ENCODE measurements at places on chromosomes 2 and 18.

DNA sequence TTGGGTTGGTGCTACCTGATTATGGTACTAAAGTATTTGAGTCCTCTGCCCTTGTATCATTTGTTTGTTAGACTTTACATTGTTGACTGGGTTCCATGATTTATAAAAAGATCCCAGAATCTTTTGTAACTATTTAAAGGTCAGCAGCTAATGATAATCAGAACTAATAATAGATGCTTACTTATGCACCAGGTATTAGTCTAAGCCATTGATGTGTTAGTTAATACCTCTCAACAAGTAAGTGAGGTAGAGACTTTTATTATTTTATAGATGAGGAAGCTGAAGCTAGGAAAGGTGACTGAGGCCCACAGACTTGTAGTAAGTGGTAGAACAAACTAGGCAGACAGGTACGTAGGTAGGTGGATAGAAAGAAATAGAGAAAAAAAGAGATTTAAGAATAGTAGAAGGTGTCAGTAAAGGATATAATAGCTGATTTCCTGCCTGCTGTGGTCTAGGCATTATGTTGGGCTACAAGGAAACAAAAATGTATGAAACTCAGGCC, 68.1 kb downstream of the CRIM1 start:
- no peak for DNase-seq

DNA sequence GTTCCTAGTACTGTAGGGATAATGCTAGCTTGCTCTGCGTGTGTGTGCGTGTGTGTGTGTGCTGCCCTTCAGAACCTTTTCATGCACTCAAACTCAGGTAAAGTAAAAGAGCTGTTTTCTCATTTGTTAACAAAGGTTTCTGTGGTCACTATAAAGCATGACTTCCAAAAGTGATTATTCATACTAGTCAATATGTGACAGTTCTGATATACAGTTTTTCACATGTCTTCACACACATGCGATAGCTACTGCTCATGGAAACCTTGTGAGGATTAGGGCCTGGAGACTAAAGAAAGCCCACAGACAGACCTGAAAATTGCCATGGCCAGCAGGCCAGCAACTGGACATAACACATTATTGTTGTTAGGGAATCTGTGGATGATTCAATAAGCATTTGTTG, 56.9 kb upstream of the NEMP2 start:
- DNase-seq, result no peak

GRCh38 chr18:46411867-46412690, 244.9 kb downstream of the LOXHD1 start:
- DNase-seq, result peak; percentile 21

DNA sequence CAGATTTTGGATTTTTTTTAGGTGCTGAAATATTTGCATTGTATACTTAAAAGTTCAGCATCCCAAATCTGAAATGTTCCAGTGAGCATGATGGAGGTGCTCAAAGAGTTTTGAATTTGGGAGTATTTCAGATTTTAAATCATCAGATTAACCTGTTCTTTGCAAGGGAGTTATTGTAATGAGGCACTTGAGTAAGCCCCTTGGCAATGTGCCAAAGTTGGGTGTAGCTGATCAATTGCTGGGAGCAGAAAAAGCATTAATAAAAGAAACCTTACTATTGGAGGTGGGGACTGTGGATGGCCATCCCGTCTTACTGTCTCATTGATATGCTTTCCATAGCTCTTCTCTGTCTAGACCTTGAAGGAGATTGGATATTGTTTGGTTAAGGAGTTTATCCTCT, 28.3 kb downstream of the MALT1 start:
- no peak for DNase-seq

DNA sequence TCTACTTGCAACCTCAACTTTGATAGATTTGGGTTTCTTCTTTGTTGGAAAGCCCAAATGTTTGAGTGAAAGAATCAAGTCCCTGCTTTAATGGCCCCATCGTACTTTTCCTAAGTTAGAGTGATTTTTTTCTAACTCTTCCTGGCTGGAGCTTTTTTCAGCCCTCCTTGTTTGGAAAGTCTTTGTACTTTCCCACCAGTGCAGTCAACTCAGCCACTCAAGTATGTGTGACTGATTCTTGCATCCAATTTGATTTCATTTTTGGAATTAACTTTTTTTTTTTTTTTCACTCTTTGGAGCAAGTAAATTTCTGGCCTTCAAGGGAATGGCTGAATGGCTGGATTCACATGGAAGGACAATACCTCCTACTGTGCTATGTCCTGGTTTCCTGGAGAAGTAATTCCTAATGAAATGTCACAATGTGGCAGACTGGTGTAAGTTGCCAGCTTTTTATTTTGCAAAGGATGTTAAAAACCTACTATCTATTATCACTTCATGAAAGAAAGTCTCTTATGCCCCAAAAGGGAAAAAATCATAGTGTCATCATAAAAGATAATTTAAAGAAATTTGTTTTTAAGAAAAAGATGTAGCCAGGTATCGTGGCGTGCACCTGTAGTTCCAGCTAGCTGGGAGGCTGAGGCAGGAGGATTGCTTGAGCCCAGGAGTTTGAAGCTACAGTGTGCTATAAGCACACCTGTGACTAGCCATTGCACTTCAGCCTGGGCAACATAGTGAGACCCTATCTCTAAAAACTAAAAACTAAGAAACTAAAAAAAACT, 76.0 kb upstream of the ZFP36L2 start:
- no peak for DNase-seq

GRCh38 chr2:35741556-35741955, 614.0 kb upstream of the CRIM1 start:
- DNase-seq, result no peak

- DNase-seq, result no peak
Observed at GRCh38 chr18:42883169-42883568, 232.3 kb downstream of the RIT2 start.

- no peak for DNase-seq
Observed at GRCh38 chr18:69002233-69002632, 204.4 kb downstream of the CCDC102B start.

GRCh38 chr18:10291568-10291981, 162.9 kb upstream of the APCDD1 start:
- no peak for DNase-seq

DNA sequence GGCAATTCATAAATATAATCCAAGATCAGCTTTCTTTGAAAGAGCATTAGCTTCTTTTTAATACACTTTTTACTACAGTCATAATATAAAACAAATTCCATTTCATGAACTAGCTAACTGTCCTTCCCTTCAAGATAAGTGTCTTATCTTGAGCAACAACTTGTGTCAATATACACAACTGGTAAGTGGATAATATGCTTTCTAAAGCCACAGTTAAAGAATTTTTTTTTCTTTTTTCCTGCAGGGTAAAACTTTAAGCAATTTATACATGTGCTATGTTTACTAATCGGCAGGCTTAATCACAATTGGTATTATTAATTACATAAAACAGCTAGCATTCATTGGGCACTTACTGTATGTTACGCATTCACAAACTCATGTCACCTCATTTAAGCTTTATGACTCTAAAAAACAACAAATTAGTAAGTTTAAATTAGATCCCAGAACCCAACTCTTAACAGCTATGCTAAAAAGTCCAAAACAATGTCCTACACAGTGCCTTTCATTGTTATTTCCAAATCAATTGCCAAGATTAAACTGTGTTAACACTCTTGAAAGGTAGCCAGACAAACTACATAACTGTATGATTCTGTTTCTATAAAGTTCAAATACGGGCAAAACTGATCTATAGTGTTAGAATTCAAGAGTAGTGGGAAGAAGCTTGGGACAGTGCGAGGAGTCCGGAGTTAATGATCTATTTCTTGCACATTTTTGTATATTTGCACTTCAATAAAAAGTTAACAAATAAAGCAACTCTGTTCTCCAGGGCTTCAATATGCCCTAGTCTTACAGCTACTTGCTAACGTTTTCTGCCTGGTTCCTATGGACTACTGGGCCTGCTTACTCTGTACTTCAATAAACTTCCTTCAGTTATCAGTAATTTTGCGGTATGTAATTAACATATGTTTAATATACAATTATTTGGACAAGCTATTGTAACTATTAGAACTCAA, 6.0 kb downstream of the TXNL1 start:
- no peak for DNase-seq

DNA sequence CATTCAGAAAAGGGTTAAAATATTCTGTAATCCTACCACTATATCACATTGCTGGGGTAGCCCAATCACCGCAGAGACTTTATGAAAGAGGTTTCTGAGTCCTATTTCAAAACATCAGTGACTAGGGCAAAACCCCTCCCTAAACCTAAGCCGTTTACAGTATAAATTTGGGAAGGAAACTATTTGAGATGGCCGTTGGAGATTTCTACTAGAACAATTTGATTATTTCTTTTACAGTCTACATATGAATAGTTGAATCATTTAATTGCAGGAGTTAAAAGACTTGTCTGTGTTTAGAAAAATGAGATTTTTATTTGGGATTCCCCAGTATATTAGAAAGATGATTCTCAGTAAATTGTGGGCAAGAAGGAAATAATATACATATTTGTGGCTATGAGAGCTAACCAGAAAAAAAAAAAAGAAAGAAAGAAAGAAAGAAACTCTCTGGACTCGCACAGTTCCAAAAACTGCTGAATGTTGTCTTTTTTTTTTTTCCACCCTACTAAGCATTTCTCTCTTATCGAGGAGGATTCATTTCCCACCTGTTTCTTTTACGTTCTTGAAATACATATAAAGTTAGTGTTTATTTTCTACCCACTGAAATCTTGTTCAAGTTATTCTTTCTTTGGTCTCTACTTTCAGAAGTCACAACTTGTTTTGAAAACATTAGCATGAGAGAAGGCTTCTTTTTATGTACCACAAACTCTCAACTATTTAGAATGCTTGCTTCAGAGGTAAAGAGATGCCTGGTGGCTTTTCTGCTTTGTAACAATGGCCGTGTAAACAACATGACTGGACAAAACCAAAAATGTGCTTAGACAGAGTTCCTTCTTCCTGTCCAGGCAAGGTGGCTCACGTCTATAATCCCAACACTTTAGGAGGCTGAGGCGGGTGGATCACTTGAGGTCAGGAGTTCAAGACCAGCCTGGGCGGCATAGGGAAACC, 65.9 kb downstream of the BCL2 start:
- no peak for DNase-seq

GRCh38 chr2:170812710-170813600, 3.7 kb upstream of the GAD1 start:
- peak; percentile 67 for DNase-seq

DNA sequence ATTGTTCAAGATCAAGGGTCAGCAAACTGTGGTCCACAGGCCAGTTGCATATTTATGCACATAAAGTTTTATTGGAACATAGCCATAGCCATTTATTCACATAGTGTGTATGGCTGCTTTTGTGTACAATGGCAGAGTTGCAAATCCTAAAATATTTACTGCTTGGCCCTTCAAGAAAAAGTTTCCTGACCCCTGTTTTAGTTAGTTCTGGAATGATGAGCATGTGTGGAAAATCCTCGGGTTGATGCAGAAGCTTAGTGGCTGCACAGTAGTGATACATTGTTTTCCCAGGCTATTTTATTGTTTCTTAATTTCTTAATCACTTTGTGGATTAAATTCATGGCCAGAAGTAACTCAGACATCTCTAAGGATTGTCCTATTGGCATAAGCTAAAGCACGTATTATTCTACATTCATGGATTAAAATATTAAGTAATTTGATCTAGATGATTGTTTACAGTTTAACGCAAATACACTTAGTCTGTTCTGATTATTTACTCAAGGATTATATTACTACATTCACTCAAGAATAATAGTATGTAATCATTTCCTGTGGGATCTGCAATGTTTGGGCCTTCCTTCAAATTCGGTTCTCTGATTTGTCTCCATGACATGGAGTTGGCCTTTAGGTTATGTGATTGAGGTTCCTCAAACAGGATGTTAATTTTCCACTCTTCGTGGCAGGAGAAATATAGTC, 165.5 kb downstream of the TMEM247 start:
- DNase-seq, result peak; percentile 42

- no peak for DNase-seq
Observed at GRCh38 chr2:229810786-229811185, 96.4 kb upstream of the DNER start.

DNA sequence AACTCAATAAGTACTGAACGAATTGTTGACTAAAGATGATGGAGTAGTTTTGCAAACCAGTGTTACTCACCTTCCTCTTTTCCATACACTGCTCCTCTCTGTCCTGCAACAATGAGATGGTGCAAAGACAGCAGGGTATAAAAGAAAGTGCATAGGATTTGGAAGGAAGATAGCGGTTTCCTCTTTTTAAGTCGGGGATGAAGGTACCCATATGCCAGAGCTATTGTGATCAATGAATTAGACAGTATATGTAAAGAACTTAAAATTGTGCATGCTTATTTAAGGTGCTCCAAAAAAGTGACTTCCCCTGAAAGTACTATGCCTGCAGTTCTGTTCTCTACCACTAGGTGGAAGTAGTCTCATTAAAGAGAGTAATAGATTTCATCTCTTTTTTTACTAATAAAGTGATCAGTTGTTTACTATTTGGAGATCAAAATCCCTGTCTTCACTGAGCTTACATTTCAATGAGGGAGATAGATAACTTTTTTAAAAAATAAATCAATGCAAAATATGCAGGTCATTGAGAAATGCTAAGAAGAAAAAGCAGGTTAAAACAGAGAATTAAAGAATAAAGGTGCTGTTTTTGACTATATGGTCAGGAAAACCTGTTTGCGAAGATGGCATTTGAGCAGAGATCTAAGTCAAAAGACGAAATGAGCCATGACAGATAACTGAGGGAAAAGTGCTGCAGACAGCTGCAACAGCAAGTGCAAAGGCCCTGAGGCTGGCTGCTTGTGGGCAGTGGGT, 339.7 kb upstream of the SLC14A2 start:
- DNase-seq, result no peak

GRCh38 chr18:63150942-63151421, 168.6 kb downstream of the BCL2 start:
- DNase-seq, result no peak

- no peak for DNase-seq
Observed at GRCh38 chr18:76412010-76412817, 82.8 kb downstream of the ZNF516 start.

DNA sequence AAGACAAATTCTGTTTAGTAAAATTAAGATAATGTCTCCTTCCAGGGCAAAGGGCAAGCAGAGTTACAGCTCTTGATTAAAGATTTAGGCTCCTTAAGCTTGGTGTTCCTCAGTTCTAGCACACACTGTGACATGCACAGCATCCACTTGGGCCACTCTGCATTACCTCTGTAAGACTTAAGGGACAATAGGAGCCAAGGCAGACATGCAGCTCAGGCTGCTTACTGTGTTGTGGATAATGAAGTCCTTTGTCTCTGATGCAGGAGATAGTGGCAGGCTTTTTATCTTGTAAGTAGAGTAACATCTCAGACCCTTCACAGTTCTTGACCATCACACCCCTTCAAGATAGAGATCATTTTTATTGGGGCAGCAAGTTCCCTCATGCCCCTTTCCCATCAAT, 31.2 kb downstream of the RBM45 start:
- DNase-seq, result no peak

DNA sequence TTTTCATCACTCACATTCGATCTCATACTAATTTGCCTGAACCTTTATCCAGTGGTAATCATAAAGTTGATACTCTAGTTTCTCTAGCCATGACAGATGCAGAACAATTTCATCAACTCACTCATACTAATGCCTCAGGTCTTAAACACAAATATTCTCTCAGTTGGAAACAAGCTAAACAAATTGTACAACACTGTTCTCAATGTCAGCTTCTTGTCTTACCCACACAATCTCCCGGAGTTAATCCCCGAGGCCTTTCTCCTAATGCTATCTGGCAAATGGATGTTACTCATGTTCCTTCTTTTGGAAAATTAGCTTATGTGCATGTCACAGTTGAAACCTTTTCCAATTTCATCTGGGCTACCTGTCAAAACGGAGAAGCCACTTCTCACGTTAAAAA, 11.5 kb upstream of the CNOT11 start:
- DNase-seq, result no peak

GRCh38 chr2:9473308-9473984, 905 bp upstream of the IAH1 start:
- DNase-seq, result no peak

GRCh38 chr18:44123743-44124142, 556.9 kb upstream of the SETBP1 start:
- DNase-seq, result no peak

Measured in NCI-H2029 treated with DMSO at 0.1 percent for 48 hours (cell line).